ENCODE measurements at places on chromosomes 1 and 21.
A peak's percentile ranks its signal among the peaks of the same experiment; 100 is the strongest.

GRCh38 chr1:243487649-243488227, 231.9 kb downstream of the SDCCAG8 start:
- no peak for DNase-seq

DNA sequence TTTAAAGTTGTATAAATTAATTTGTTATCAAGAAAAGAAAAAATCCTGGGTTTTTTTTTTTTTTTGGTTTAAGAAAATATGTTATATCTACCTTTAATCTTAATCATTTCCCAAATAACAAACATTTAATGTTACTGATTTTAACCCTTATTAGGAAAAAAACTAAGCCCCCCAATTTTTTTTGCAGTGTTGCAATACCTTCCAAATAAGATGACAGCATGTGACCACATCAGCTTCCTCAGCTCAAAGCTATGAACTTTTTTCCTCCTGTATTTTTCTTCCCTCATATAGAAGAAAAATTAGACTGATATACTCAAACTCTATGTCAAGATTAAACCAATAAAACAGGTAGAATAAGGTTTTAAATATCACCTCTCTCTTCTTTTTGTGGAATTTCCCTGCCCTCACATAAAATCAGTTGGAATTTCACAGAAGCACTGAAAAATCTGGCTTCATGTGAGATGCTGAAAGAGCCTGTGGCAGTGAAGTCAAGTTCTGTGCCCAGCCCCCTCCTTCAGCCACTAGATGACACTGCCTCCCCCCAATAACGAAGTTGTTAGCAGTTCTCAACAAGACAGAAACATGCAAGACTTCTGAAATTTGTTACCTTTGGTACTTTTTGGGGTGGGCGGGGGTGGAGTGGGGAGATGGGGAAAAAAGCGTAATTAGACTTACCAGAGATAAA, 9.6 kb upstream of the SMYD2 start:
- DNase-seq: no peak

DNA sequence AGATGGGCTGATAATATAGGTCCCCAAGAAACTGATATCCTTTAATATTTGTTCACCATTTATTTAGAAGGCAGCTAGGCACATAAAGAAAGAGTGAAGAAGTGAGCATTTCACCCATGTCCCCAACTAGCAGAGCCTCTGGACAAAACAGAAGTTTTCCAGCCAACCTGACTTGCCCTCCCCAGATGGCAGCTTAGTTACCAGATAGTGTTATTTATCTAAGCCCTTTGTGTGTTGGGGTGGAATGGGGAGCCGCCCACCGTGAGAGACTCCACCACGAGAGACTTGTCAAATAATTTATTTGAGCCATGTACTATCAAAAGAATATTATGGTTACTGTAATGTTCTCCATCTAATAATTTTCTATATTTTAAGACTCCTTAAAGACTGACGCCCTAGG, 54.9 kb upstream of the C1orf198 start:
- no peak for DNase-seq

GRCh38 chr1:33364565-33364918, 43.6 kb upstream of the A3GALT2 start:
- no peak for DNase-seq

DNA sequence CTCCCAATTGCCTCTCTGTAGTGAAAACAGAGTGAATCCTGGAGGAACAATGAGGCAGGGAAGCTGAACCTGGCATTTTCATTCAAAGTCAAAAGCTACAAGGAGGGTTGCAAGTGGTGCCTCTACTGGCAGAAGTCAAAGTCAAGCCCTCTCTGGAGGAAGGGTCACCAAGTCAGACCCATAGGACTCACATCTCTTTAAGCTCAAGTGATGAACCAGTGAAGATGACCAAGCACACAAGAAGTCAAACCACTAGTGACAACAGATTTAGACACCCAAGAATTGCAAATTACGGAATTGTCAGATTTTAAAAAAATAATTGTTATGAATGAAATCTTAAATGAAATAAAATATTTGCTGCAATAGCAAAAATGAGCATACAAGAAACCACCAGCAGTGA, 81.1 kb upstream of the ATP1B1 start:
- no peak for DNase-seq

DNA sequence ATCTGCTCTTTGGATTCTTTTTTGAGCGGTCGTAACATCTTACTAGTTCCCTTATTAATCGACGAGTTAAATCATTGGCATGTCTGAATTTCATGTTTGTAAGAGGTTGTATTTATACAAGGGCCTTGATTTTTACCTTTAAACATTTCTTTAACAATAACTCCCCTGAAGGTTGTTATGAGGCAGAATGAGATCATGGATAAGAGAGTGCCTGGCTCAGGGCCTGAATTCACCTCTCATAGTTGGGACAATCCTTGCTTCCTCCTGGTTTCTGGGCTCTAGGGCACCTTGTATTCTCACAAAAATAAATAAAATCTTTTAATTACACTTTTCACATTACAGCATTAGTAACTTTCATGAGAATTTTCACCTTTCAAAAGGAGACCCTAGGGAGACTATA, 55.4 kb downstream of the MDM4 start:
- DNase-seq: no peak

GRCh38 chr1:94629259-94630181, 88.0 kb upstream of the F3 start:
- DNase-seq: no peak

- DNase-seq: no peak
Measured at GRCh38 chr1:11501491-11501897, 22.5 kb downstream of the DISP3 start.

GRCh38 chr1:90779573-90779972, 62.5 kb upstream of the BARHL2 start:
- no peak for DNase-seq

- no peak for DNase-seq
Measured at GRCh38 chr1:22888320-22889075, 84.2 kb downstream of the LACTBL1 start.

DNA sequence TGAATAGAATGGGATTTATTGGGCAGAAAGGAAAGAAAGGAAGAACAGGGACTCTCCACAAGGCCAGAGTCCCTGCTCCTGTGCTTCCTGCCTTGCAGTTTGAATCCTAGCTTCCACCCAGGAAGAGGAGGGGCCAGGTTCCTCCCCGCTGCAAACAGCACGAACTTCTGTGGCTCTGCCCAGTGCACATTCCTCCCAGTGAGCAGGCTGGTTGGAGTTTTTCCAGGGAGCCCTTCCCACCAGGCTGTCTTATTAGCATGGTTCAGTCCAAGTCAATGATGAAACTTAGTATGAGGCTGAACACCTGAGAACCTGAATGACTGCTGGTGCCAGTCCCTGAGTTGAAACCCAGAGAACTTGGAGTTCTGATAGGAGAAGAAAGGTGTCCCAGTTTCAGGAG, 247.2 kb downstream of the DUSP10 start:
- no peak for DNase-seq

DNA sequence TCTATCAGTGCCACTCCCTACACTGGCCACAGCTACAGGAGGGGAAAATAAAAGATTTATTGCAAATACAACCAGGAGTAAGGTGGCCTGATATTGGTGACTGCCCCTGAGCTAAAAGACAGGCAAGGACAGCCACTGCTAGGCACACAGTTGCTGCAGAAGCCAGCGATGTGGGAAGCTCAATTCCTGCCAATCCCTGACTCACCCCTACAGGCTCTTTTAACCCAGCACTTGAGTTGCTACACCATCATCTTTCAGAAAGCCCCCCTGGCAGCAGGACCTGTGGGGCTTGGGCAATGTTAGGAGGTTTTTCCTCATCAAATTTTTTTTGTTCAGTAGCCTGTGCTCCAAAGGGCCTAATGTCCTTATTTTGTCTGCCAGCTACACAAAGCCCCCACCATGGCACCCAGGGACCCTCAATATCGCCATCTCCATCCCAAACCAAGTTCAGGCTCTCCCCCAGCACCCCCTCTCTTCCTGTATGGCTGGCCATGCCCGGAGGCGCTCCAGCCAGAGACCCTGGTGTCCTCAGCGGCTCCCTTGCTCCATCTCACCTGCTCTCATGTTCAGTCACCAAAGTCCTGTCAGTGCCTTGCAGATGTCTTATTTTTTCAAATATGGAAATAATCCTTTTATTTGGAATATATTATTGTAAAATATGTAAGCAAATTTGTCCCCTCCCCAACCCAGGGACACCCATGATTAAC, 13.4 kb downstream of the CLEC20A start:
- no peak for DNase-seq

DNA sequence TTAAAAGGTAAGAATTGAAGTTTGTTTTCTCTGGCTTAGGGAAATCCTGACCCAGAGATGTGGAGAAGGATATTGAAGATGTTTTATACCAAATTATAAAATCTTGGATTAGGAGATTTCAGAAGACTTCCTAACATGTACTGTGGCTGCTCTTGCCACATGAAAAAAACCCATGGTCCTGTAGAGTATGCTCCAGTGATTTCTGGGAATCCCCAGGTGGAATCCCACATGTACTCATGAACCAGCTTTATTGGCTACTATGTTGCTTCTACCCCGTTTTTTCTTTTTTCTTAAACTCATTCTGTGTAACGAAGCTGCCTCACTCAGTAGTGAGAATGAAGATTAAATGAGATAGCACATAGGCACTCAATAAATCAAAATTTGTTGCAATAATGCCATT, 132.7 kb upstream of the SGIP1 start:
- DNase-seq: no peak

- DNase-seq: no peak
Measured at GRCh38 chr1:19892628-19893168, 10.5 kb downstream of the OTUD3 start.

DNA sequence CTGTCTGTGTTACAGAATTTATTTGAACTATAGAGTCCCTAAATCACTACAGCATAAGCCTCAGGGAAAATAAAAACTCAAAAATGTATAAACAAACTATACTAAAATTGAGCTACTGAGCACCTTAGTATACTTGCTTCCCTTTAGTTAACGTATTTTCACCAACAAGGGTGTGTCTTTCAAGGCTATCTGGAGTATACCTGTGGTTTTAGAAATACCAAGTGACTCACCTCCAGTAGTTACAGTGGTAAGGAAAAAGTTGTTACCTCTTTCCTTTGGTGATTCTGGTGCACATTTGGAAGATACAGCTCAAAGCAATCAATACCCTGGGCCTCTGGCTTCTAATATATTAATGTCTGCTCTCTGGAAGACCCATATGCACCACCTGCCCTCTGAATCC, 68.0 kb upstream of the C1orf105 start:
- DNase-seq: peak; percentile 46

Measured in CD4-positive, alpha-beta T cell treated with Interleukin-15 for 4 hours (primary cell).